ENCODE measurements at places on chromosomes 7 and 10.

DNA sequence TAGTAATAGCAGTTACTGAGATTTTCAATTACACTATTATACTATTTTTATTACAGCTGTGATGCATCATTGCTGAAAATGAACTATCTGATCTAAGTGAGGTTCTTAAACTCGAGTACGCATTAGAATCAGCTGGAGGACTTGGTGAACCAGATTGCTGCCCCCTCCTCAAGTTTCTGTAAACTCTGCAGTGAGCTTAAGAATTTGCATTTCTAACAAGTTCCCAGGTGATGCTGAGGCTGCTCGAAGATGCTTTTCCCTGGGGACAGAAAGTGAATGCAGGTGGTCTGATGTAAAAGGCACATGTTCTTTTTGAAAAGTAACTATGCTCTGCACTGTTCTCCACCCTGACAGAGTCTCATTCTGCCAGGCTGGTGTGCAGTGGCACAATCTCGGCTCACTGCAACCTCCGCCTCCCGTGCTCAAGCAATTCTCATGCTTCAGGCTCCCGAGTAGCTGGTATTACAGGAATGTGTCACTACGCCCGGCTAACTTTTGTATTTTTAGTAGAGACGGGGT, 12.5 kb downstream of the RNF133 start:
- DNase-seq: no peak

DNA sequence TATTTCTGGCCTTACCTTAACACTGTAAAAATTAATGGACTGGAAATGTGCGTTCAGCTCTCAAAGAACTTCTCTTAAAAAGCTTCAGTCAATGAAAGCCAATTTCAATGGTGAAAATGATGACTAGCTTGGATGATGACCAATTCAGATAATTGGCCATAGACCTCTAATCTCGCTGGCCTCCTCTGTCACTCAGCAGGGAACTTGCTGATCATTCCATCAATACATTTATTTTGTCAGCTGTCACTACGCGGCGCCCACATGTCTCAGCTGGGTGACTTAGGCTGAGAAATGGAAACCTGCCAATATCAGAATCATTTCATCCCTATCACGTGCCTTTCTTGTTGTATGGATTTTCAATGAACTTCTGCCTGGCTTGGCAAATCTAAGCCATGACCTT, 673.0 kb upstream of the AUTS2 start:
- DNase-seq: no peak

- DNase-seq: no peak
Observed at GRCh38 chr7:87561102-87561501, 39.6 kb downstream of the ABCB1 start.

- no peak for DNase-seq
Observed at GRCh38 chr10:71347587-71348395, 28.7 kb downstream of the SLC29A3 start.

DNA sequence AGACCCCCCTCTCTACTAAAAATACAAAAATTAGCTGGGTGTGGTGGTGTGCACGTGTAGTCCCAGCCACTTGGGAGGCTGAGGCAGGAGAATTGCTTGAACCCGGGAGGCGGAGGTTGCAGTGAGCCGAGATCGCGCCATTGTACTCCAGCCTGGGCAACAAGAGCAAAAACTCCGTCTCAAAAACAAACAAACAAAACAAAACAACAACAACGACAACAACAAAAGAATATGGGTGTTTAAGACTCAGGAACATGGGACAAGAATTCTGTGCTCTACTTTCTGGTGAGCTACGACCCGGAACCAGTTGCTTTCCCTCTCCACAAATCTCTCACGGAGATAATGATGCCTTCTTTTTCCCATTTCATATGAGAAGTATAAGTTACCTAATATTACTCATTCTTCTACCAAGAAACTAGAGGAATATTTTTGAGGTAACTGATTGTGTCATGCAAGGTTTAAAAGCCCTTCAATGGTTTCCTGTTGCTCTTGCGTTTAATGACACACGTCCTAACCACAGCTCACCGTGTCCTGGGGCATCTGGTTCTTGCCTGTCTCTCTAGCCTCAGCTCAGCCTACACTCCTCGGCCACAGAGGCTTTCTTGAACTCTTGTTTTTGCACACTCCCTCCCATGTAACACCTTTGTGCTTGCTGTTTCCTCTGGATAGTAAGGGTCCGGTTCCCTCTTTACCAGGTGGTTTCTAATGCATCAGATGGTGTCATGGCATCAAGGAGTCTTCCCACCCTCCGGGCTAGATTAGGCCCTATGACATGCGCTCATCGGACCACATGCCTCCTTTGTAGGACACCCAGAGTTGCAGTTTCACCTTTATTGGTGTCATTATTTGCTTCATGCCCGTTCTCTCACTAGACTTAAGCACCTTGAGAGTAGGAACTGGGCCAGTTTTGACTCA, 67.5 kb downstream of the PFKFB3 start:
- DNase-seq: no peak

- DNase-seq: no peak
Observed at GRCh38 chr10:29950391-29950790, 109.0 kb downstream of the JCAD start.

DNA sequence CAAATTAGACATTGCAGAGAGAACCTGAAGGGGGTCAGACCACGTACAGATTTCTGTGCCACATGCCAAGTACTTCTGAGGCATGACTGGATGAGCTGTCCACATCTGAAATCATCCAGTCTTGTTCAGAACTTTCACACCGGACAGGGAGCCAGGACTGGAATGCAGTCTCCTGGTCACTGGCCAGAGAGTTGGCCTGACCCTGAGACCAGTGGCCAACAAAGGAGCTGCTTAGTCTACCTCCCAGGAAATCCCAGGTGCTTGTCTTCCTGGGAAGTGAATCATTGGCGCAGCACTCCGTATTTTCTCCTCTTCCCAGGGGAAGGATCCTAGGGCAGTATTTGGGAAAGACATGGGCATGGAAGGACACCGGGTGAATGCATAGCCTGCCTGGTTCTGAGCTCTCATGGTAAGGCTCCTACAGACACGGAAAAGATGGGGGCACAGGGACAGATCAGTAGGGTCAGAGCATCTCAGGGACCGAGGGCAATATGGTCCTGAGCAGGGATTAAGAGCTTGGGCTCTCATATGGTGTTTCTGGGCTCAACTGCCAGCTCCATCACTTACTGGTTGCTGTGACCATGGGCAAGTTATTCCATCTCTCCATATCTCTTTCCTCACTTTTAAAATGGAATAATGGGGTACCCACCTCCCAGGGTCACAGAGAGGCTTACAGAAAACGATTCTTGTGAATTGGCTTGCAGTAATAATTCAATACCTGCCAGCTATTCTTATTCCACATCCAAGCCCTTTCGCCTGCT, 1.3 kb upstream of the SCD start:
- no peak for DNase-seq

DNA sequence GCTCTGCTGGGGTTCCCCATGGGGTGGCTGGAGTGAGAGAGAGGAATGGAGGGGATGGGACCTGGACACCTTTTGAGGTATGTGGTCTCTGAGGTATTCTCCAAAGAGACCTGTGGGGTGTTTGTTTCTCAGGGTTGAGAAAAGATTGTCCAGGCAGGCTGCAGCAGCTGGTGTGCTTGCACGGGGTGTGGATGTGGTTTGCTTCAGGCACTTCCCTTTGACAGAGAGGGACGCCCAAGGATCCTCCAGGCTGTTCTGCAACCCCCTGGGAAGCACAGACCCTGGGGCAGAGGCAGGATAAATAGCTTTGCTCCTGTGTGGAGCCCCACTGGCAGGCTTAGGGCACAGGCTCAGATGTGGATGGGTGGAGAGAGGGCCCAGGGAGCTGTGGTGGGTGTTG, 115.1 kb upstream of the AGK start:
- DNase-seq: no peak

DNA sequence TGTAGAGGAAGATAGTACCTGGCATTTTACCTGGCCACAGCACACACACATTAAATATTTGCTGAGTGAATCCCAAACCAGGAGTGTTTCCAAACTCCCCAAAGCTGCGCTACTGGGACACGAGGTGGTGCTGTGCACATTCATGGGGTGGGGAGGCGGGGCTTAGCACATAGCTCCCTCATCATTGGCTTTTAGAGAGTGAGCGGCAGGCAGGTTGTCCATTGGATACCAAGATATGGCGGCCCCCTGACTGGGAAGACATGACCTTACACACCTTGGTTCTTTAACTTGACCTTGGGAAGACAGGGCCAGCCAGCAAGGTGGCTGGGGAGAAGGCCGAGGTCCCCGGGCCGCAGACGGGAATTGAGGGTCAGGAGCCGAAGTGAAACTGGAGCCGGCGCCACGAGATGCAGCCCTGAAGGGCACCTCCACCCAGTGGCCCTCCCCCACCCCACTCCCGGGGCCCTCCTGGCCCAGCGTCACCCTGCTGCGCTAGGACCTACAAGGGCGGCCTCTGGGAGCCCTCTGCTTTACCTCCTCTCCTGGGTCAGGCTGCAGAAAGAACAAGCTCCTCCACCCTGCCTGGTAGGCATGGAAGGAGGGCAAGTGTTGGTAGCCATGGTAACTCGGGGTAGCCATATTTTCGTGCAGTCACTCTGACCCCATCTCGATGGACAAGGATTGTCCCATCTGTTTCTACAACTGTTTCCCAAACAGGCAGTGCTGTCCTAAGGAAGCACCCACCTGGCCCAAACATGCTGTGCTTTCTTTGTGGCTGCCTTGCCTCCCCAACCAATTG, 24.0 kb downstream of the TMEM176A start:
- no peak for DNase-seq

GRCh38 chr10:29598851-29599311, 35.9 kb downstream of the SVIL start:
- no peak for DNase-seq

DNA sequence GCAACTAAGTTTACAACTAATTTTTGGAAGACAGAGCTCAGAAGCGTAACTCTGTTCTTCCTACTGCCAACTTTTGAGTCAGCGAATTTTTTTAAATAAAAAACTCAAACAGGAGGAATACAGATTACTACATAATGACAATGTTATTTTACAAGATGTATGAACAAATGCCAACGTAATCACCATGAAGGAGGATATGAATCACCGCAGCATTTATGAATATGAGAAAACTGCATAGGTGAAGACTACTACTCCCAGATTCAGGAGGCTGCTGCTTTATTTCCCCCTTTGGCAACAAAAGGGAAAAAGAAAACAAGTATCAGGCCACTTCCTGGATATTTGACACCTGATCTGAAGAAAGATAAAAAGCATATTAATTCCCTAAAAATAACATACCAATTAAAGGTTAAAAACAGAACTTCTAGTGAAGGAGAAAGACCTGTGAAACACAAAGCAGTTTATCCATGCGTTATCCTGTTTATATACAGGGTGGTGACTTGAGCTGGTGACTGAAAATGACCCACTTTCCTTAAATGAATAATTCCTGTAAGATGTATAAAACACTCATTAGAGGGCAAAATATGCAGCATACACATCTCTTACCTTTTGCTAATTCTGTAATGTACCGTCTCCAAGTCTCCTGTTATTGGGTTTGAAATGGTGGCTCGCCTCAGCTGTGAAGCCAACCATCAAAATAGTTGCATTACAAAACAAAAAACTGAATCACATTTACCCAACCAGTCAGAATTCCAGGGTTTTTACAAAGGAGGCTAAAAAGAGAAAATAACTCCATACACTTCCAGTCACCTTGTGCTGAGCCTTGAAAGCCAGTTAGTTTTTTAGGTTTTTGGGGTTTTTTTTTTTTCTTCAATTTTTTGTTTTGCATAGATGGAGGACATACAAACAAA, 52.0 kb downstream of the P4HA1 start:
- no peak for DNase-seq

DNA sequence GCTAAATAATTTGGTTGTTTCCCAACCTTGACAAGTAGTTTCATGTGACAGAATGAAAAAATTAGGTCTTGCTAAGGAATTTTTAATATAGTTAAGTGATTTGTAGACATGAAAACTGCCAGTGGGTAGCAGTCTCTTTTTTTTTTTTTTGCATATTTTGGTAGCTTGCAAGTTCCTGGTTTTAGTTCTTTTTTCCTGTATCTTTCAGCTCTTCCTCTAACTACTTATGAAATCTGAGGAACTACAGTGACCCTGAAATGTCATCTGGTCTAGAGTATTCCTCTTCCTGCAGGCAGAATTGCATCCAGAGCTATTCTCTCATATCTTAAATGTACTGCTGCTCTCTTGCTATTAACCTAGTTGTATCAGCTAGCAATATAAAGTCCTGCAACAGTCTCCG, 160.4 kb downstream of the HDAC9 start:
- no peak for DNase-seq

GRCh38 chr7:93579431-93579830, 4.9 kb upstream of the CALCR start:
- no peak for DNase-seq

GRCh38 chr10:30415593-30415992, 18.4 kb upstream of the MAP3K8 start:
- no peak for DNase-seq

DNA sequence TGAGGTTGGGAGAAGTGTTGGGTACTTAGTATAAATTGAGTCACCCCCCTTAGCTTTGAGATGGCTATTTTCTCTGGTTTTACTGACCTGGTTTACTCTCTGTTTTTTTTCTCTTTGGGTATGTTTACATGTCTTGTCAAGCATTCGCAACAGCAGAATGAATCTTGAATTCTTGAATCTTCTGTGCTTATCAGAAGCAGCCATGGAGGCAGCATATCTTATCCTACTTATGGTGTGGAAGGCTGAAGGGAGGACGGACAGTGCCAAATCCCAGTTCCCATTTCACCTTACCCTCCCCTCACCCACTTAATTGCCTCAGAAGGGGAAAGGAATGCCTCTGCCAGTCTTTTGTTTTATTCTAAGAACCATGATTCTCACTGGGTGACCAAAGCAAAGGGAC, 3.7 kb downstream of the SND1 start:
- no peak for DNase-seq

DNA sequence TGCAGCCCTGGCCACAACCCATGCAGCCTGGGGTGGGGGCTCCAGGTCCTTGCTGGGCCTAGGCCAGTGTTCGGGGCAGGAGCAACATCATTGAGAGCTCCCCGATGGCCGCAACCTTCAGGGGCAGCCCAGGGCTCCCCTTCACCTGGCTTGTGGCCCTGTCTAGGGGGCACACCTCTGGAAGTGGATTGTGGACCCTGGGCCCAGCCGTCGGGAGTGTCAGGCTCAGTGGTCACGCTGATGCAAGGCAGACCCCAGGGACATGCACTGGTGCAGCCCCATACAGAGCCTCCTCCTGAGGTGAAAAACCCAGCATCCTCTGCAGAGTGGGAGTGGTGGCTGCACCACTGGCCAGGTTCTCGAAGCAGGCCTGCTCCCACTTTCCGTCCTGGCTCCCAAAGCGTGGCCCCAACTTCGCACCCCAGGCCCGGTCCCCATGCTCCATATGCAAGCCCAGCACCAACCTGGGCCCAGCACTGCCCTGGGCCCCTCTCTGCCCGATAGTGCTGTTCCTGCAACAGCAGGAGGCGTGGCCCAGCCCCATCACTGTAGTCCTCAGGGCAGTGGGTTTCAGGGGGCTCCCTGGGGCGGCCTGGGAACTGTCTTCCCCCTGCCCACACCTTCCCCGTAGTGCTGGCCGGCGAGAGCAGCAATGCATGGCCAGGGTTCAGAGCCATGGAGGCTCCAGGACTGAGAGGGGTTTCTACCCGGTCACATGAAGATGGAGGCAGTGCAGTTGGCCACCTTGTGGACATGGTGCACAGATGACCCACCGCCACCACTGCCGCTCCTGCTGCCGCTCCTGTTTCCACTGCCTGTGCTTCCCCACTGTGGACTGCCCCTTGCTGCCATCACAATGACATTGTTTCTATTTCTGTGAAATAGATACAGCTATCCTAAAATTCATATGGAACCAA, 303.9 kb upstream of the NRG3 start:
- DNase-seq: no peak
